ENCODE measurements at places on chromosomes 11 and 22.

DNA sequence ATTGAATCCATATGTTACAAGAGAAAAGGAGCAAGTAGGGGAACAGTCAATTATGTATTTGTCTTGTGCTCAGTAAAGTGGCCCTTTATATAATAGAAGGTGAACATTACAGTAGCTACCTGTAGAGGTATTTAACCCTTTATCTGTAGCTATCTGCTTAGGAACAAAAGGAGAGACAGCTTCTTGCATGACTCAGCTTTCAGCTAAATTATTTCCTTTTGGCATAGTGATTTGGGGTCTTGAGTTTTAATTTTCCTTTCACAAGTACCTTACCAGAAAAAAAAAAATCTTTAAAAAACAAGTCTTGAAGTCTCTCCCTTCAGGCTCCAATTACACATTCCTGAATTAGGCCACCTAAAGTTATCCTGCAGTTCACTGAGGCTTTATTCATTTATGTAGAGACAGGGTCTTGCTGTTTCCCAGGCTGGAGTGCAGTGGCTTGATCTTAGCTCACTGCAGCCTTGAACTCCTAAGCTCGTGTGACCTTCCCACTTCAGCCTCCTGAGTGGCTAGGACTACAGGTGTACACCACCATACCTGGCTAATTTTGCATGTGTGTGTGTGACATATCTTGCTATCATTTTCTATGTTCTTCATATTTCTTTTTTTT, 32.6 kb upstream of the RCE1 start:
- DNase-seq = no peak

DNA sequence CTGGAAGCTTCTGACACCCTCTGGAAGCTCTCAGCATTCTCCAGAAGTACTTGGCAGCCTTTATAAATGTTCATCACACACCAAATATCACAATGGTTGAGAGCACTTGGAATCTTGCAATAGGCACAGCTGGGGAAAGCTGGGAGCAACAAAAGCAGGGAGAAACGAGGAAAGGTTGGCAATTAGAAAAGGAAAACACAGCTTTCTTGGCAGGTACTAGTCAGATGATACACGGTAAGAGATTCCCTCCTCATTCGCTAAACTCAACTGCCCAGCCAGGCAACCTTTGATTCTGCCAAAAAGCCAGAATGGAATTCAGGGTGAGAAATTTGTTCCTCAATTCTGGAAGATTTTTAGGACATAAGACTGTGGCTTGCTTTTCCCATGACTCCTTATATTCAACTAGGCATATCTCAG, 576.9 kb upstream of the ANO5 start:
- DNase-seq = no peak

DNA sequence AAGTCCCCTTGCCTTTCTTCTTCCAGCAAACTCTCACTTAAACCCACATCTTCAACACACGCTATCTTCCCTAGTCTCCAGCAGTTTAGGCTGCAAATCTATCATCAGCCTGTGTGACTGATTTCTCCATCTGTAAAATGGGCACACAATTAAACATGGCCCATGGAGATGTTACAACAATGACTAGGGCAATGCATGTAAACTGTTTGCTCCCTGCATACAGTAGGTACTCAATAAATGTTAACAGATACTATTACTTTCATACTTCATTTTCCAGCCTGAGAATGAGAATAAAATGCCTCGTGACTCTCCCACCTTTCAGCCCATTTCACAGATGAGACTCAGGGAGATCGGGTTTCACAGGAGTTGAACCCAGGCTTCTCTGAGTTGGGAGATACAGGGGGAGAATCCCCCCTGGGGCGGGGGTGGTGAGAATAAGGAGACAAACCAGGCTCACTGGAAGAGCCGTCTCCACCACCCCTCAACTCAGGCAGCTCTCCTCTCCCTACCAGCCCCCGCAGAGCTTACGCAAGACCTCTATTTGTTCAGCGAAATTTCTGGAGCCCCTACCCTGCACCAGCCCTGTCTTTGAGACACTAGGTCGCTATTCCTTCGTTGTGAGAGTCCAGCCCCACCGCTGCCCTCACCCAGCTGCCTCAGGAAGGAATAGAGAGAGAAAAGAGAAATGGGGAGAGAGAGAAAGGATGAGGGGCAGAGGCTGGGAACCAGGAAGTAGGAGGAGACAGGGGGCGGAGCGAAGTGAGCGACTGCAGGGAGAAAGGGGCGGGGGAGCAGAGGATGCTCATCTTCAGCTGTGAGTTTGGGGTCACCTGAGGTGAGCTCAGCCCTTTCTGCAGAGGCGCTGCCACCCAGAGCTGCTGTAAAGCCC, 42.1 kb upstream of the KLHL35 start:
- no peak for DNase-seq

DNA sequence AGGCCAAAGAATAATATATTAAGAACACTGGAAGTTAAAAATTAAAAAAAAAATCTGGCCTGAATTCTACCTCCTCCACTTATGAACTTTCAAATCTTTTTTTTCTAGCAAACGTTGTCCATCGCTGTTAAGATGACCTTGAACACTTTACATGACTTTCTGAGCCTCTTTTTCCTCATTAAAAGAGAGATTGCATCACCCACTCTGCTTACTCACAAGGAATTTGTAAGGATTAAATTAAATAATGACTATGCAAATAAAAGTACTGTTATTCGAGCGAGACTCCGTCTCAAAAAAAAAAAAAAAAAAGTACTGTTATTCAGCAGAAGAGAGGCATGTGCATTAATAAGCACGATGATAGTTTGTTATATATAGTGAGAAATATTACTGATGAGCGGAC, 285.1 kb upstream of the CCDC90B start:
- DNase-seq = no peak

DNA sequence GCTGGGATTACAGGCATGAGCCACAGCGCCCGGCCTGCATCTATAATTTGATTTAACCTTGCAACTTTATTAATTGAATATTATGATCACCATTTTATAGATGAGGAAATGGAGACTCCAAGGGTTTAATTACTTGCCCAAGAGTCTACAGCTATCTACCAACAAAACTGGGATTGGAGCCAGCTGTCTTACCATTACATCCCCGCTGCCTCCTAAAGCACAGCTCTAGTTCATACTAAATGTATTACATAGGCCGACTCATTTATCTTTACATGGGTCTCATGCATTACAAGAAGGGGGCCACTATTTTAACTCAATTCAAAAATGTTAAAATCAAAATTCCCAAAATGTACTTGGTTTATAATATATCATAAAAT, 14.1 kb upstream of the TMA7B start:
- DNase-seq = no peak

DNA sequence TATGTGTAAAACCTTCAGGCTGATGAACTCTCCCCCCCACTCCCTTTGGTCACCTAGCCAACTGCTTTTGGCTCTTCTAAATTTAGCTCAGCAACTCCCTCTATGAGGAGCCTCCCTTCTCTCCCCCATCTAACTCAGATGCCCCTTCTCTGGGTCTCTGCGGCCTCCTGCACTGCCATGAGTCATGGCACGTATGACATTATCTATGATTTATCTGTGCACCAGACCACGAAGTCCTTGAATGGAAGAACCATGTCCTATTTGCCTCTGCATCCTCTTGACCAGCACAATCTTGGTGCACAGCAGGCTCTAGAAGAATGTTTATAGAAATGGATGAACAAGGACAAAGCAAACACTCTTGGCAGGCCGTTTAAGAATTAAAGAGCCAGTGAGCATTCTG, 46.0 kb downstream of the RPL27A start:
- no peak for DNase-seq

DNA sequence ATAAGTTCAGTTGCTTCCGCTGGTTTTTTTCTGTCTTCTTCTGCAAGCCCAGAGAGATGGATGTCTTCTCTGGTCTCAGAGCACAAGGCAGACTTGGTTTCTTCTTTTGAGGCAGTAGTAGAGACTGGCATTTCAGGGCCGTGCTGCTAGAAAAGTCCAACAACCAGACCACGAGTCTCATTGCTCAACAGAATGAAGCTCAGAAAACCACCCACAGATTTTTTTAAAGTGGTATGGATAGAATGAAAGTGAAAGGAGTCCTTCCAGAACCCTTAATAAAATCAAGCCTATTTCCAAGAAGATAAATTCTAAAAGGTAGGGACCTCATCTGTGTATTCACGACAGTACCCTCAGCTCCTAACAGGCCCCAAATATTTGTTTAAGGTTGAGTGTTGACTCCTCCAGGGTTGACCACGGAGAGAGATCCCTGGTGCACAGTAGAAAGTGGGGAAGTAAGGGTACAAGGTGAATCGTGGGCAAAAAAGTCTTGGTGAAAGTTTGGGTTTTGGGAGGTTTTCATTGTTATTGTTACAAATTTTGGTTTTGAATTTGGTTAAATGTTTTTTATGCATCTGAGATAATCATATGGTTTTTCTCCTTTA, 43.6 kb upstream of the DDX6 start:
- no peak for DNase-seq

DNA sequence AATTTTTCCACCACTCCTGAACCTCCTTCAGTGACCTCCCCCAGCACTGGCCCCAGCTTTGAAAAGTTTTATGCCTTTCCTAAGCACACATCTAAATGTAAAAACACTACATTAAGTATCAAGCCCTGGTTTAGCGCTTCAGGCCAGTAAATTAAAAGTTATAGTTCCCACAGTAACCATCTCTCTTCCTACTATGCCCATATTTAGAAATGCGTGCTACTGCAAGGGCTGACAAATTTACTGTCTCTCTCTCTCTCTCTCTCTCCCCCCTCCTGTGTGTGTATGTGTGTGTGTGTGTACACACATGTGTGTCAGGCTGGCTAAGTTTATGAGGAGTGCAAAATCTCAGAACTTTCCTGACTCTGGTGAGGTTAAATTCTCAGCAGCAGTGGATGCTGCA, 231.4 kb downstream of the LARGE1 start:
- DNase-seq = no peak

DNA sequence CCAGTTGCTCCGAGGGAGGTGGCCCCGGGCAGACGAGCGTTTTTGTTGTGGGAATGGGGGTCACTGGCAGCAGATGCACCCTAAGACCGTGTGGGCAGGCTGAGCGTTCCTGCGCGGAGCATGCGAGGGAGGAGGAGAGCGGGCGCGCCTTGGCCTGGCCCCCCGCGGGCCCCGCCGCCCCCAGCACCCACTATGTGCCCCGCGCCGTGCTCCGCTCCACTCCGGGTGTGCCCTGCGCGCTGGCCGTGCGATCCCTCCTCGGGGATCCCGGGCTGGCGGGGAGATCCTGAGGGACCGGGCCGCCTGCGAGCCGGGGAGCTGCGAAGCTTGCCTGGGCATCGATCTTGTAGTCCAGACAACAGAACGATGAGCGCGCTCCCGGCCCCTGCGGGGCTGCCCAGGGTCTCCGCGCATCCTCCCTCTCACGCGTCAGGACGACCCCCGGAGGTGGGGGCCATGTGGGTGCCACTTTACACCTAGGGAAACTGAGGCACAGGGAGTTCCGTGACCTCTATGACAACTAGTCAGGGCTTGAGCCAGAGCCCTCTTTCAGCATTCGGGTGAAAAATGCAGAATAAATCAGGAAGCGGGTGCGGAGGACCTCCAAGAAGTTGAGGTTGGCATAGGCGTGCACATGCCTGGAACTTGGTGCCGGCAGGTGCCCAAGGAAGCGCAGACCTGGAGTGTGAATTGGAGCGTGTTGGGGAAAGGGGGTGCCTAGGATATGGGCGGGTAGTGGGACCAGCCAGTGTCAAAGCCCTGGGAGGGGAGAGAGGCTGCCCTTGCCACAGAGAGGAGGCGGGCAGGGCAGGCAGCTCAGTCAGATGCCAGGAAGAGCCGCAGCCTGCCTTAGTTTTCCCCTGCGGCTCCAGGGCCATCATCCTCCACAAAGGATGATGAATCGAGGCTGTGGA, 1.3 kb upstream of the KMT5B start:
- DNase-seq = no peak

- no peak for DNase-seq
Measured at GRCh38 chr11:66272596-66272995, 4.2 kb downstream of the RAB1B start.

GRCh38 chr11:65898656-65899355, 1.4 kb downstream of the FOSL1 start:
- DNase-seq = no peak

- DNase-seq = no peak
Measured at GRCh38 chr11:11742486-11742885, 99.3 kb upstream of the USP47 start.

- DNase-seq = no peak
Measured at GRCh38 chr22:19678949-19679521, 35.3 kb upstream of the SEPTIN5 start.

GRCh38 chr11:121299417-121299816, 6.8 kb downstream of the SC5D start:
- DNase-seq = no peak

- no peak for DNase-seq
Measured at GRCh38 chr22:17957204-17957603, 67.2 kb downstream of the MICAL3 start.

- no peak for DNase-seq
Measured at GRCh38 chr22:42648368-42649245, 585 bp downstream of the CYB5R3 start.

DNA sequence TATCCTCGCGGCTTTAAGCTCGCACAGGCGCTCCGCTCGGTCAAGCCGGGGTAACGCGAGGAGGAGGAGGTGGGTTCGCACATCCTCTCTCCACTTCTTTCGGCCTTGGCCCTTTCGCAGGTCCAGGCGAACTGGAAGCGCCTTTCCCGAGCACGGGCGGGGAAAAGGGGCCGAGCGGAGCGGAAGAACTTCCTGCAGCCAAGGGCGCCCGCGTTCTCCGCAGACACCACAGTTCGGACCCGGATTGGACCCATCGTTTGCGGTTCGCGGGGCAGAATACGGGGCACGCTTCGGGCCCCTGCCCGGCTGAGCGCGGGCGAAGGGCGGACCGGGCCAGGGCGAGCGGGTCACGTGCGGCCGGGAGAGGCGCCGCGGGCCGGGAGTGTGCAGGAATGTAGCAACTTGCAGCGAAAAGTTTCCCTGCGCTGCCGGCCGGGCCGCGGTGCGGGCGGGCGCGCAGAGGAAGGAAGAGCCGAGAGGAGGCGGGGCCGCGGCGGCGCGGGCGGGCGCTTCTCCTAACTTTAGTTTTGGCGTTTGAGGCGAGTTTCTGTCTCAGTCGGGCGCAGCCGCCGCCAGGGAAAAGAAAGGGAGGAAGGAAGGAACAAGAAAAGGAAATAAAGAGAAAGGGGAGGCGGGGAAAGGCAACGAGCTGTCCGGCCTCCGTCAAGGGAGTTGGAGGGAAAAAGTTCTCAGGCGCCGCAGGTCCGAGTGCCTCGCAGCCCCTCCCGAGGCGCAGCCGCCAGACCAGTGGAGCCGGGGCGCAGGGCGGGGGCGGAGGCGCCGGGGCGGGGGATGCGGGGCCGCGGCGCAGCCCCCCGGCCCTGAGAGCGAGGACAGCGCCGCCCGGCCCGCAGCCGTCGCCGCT, at the start of gene YAP1:
YAP1 (plus strand) TSS at position 552 of the 865 bp plus-strand sequence. CDS start 402 bp downstream, outside the sequence.
- DNase-seq = peak; percentile 44

- no peak for DNase-seq
Measured at GRCh38 chr22:37794376-37794775, 13.4 kb upstream of the GCAT start.

- DNase-seq = peak; percentile 47
Measured at GRCh38 chr11:123653827-123654565, 428 bp downstream of the SCN3B start.

GRCh38 chr11:123194337-123195187, 486 bp downstream of the CLMP start:
- DNase-seq = no peak

Measured in GM12892 (cell line).